ENCODE measurements at places on chromosomes 16 and 17. TPM values are rescaled to one million over a fixed set of nuclear protein-coding genes. Genes with fewer than 3 reads are reported as not detected.

DNA sequence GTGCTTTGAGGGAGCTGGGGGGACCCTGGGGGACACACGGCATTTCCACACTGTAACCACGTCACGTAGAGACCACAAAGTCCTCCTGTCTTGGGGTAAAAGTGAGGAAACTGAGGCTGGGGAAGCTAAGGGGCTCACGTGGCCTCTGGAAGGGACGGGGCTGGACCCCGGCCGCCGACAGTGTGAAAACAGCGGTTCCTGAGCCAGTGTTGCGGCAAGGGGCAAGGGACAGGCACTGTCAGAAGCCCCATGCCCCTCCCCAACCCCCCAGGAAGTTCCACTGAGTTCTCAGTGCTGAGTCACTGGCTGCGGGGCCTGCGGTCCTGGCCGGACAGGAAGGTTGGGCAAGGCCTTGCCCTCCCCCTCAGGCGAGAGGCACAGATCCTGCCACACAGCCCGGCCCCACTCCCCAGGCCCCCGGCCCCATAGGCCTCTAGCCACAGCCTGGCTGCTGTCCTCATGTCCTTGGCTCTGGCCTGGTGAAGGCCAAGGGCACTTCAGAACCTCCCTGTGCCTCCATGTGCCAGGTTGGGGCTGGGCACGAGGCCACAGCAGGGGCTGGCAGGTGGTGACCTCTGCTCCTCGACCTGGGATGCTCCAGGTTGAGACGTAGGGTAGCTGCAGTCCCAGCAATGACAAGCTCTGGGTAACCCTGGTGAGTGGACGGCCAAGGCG, 5.0 kb upstream of the CCDC57 start:
- peak; percentile 51 for DNase-seq

DNA sequence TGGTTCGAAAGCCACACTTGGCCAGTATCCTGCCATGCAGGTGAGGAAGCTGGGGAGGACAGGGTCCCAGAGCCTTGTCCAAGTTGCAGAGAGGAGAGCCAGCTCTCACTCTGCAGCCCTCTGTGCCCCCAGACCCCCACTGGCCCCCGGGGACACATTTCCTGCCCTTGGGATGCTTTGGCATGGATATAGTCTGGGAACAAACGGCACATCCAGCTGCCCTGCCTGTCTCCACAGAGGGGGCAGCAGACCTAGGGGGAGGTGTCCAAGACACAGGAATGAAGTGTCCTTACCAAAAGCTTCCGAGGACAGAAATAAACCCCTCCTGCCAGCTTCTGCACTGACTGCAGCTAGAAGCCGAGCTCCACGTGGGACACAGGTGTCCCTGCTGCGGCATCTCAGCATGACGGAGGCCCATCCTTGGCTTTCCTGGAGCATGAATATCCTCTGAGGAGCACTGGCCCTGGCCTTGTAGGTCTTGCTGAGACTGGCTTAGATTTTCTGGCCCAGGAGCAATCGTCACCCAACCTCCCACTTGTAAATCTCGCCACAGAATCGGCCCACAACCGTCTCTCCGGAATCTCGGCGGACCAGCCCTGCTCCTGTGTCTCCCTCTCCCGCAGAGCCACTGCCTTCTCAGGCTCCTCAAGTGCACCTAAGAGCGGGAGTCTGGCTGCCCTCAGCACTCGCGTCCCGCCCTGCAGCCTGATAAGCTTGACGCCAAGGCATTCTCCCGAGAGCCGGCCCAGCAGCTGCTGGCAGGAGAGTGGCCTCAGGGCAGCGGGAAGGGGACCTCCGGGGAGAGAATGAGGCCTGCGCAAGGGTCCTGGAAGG, 1.1 kb upstream of the CAPN15 start:
- peak; percentile 88 for DNase-seq

DNA sequence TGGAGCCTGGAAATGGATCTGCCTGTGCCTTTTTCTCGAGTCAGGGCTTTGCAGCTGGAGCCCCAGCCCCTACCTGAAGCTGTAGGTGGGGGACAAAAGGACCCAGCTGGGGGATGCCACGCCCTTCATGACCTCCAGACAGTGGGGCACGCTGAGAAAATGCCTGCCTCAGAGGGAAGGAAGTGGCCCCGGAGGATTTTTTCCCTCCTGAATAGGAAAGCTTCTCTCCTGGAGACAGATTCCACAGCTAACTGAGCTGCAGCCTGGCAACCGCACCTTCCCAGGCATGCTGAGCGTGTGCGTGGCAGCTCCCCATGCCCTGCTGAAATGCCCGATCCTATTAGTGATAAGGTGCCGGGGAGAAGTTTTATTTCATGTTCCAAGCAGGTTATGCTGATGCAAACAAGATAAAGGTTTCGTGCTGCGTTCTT, 58.0 kb downstream of the AIPL1 start:
- peak; percentile 37 for DNase-seq

- DNase-seq, result no peak
These were observed 345.4 kb downstream of the SOX9 start for GRCh38 chr17:72466199-72466598.

GRCh38 chr17:44970136-44970741, 2.1 kb upstream of the C1QL1 start:
- DNase-seq, result peak; percentile 84

- DNase-seq, result no peak
These were observed 51.7 kb downstream of the NLK start for GRCh38 chr17:28093999-28094716.

DNA sequence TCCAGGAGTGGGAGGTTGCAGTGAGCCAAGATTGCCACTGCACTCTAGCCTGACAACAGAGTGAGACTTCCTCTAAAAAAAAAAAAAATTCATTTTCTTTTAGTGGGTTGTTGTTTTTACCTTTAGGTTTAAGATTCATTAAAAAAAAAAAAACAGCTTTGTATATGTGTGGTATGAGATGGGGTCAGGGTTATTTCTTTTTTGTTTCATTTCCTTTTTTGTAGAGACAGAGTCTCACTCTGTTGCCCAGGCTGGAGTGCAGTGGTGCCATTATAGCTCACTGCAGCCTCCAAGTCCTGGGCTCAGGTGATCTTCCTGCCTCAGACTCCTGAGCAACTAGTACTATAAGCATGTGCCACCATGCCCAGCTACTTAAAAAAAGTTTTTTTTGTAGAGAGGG, 47.0 kb downstream of the BCAS3 start:
- no peak for DNase-seq

DNA sequence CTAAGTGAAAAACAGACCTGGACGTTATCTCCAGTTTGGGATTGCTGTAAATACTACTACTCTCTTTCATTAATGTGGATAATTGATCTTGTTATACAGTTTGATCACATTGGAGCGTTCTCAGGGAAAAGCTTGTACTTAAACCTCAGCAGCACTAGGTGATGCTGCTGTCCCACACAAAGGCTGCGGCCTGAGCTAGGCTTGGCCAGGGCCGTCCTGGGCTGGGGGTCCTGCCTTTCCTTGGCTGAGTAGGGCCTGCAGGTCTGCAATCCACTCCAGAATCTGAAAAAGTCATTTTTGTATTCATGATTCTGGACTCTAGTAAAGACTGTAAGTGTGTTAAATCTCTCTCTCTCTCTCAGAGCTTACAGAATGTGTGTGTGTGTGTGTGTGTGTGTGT, 23.7 kb upstream of the PMFBP1 start:
- peak; percentile 57 for DNase-seq

DNA sequence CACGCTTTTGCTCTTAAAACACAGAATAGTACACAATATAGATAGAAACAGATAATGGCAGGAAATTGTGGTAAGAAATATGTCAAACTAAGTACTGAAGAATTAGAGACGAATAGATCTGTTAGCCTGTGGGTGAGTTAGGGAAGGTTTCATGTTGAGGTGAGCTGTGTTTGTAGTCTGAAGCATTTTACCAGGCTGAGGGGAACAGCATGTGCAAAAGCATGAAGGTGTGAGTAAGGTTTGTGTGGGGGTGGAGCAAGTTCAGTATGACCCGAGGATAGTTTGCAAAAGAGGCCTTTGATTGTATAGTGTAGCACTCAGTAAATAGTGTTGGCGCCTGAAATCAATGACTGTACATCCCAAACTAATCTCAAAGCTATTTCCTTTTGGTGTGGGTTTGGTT, 13.8 kb downstream of the IGSF6 start:
- no peak for DNase-seq

- DNase-seq, result no peak
These were observed 24.6 kb upstream of the SHISA9 start for GRCh38 chr16:12876778-12877177.

DNA sequence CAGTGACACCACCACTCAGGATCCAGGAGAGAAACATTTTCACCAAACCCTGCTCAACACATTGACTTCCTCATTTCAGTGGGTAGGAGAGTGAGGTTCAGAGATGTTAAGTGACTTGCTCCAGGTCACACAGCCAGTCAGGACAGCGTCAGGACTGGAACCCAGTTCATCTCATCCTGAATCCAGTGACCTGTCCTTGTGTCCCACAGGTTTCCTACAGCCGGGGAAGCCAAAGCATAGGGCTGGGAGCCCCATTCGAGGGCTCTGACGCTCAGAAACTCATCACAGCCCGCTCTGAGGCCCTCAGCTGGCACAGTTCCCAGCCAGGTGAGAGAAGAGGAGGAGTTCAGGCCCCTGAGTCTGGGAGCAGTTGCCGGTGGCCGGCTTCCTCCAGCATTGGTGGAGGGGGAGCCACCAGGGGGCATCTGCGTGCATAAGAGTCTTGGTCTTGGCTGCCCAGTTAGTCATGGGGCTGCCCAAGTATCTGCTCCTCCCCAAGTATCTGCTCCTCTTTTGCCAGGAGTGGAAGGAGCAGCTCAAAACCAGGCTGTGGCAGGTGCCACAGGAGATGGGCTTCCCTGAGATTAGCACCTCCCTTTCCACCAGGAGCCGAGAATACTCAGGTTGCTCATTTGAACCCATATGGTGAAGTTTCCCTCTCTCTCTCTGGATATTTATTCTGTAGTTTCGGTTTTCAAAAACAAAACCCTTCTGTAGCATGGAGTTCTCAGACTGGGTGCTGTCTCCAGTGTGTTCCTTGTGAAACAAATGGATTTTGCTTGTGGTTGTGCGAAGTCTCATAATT, 56.0 kb downstream of the TNFRSF13B start:
- peak; percentile 86 for DNase-seq

- no peak for DNase-seq
These were observed 41.3 kb downstream of the ABCA10 start for GRCh38 chr17:69187294-69187693.

DNA sequence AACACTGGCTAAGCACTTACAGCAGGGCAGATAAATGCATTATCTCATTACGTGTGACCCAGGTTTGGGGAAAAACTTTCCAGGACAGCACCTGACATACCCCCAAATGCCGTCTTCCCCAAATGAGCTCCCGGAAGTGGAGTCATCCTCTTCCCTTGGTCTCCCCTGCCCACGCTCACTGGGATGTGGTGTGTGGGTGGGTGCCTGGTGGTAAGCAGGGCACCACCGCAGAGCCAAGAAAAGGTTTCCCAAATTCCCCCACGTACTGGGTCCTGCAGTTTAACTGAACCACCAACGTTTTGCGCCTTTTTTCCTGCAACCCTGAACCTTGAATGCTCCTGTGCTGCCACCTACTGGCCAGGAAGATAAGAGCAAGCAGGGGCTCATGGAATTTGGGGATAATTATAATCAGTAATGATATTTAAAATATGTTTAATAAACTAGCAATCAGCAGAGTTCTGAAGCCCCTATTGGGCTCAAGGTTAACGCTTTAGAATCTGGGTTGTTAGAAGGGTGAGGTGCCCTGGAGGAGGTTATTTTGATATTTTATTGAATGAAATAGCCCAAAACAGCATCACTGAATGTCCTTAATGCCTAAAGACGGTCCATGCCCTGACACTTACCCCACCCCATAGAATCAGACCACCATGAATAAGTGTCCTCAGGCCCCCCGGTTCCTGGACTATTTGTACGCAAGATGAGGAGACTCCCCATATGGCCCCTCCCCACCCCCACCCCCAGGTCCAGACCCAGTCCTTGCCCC, 8.0 kb downstream of the SPPL2C start:
- DNase-seq, result peak; percentile 86

GRCh38 chr16:59201821-59202220, 467.7 kb upstream of the GOT2 start:
- DNase-seq, result no peak

GRCh38 chr16:86261379-86261778, 248.9 kb upstream of the FOXF1 start:
- no peak for DNase-seq

- DNase-seq, result no peak
These were observed 57.8 kb downstream of the STH start for GRCh38 chr17:46056800-46057304.

DNA sequence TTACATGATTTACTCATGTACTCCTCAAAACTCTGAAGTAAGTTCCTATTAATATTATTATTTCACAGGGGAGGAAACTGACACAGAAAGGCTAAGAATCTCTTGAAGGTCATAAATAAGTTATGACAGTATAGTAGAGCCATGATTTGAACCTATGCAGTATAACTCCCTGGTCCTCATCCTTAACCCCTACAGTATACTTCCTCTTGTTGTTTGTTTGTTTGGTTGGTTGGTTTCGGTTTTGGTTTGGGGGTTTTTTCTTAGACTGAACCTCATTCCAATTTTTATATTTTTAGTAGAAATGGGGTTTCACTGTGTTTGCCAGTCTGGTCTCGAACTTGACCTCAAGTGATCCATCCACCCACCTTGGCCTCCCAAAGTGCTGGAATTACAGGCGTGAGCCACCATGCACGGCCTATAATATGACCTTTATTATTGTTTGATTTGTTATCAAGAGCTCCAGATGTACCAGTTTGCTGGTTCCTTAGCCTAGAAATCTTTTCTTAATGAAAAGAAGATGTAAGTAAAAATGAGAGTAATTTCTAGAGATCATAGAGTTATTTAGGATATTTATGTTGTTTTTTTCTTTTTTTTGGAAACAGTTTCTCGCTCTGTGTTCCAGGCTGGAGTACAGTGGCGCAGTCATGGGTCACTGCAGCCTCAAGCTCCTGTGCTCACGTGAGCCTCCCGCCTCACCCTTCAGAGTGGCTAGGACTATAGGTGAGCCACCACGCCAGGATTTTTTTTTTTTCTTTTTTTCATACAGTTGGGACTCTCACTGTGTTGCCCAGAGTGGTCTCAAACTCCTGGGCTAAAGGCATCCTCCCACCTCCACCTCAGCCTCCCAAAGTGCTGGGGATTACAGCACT, 4.8 kb downstream of the PRR11 start:
- DNase-seq, result no peak

- DNase-seq, result peak; percentile 9
These were observed 190.3 kb downstream of the KIF2B start for GRCh38 chr17:54013072-54013471.

DNA sequence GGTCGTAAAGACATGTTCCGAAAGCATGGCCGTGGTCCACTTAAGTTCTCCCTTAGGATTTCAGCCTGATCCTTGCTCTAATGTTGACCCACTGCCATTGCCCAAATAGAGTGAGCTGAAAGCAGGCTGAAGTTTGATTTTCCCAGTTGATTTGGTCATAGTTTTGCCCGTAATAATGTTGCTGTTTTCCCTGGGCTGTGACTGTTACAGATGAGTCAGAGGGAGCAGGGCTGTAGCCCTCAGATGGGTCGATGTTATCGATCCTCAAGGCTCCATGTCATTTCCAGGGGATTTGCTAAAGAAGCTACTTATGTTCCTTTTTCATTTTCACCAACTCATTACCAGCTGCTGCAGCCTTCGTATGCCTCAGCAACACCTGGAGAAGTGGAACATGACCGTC, 169.0 kb upstream of the ZFHX3 start:
- DNase-seq, result no peak

Gene PLD6
- total RNA-seq, result not detected

Gene KIFC3
- total RNA-seq, result 20.4 TPM

Gene ABHD15
- 1.7 TPM for total RNA-seq

Gene CCR7
- total RNA-seq, result 1.1 TPM

Gene TERB1
- not detected for total RNA-seq

Gene GRAPL
- not detected for total RNA-seq

Gene MYBBP1A
- total RNA-seq, result 149 TPM

Gene GNAO1
- 3.8 TPM for total RNA-seq

Gene TP53TG3F
- not detected for total RNA-seq

Gene CCDC200
- not detected for total RNA-seq

Gene CBFA2T3
- 0.35 TPM for total RNA-seq

Gene SMIM36
- not detected for total RNA-seq

Gene NSRP1
- 3.0 TPM for total RNA-seq

Gene LPO
- not detected for total RNA-seq

Measured in H7 (cell line).